ENCODE measurements at places on chromosomes 11 and 22.

GRCh38 chr11:83007909-83008580 is 63.7 kb downstream of the RAB30 start:
- DNase-seq, result peak; percentile 83

- no peak for DNase-seq
These were observed 14.4 kb downstream of the DAGLA start for GRCh38 chr11:61694602-61694939.

- DNase-seq, result no peak
These were observed 2.2 kb downstream of the STIM1 start for GRCh38 chr11:3857628-3858027.

DNA sequence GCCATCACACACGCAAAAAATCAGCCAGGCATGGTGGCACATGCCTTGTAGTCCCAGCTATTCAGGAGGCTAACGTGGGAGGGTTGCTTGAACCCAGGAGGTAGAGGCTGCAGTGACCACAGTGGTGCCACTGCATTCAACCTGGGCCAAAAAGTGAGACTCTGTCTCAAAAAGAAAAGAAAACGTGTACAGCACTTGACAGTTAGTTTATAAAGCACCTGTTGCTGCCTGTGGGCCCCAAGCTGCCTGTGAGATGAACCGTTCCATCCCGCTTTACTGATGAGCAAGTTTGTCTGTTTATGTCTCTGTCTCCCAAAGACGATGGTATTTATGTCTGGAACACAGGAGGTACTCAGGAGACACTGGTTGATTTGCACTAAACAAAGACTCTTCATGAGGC is 1.5 kb upstream of the PRR5 start:
- no peak for DNase-seq

- DNase-seq, result no peak
These were observed 16.9 kb upstream of the CLMP start for GRCh38 chr11:123211981-123212380.

DNA sequence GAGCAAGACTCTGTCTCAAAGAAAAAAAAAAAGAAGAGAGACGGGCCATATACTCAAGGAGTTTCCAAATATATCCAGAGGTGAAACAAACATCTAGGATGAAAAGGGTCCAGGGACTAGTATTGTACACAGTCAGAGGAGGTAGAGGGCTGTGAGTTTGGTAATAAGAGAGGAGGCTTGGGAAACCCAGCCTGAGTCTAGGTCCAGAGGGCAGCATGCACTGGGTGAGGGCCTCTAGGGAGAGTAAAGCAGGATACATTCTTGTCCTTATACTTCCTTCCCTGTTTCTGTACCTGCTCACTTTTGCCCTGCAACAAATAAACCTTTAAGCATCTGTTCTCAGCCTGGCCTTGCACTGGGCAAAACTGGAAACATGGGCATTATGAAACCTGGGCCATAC is 31.5 kb downstream of the STIM1 start:
- DNase-seq, result no peak

GRCh38 chr22:32729412-32729811 is 72.1 kb upstream of the TIMP3 start:
- DNase-seq, result no peak

DNA sequence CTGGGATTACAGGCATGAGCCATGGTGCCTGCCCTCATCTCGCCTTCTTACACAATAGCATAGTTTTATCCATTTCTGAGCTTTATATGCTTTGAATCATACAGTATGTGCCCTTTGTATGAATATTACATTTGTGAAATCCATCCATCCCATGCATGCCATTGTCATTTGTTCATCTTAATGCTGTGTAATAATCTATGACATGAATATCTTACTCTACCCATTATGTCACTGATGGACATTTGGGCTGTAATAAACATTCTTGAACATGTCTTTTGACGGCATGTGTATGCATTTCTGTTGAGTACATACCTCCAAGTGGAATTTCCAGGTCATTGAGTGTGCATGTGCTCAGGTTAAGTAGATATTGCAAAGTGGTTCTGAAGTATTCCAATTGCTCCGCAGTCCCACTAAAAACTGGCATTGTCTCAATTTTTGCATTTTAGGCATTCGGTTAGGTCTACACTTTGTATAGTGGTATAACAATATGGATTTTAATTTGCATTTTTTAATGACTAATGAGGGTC is 339.3 kb upstream of the SYN3 start:
- no peak for DNase-seq

DNA sequence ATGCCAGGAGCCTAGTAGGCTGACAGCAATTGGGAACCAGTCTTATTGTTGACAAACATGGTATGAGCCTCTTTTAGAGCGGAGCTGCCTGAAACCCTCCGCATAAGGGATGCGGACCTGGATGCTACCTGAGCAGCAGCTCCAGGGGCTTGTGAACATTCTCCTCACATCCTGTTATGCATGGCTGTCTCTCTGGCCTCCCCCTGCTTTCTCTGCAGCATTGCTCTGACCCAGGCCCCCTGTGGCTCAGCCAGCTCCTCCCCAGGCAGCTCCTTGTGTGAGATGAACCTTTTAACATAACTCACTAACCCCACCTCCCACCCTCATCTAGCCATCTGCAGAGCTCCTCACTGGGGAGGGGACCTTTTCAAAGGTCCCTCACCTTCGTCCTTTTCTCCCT is 6.0 kb downstream of the BMAL1 start:
- DNase-seq, result peak; percentile 47

GRCh38 chr22:41000941-41001721 is 50.0 kb downstream of the RBX1 start:
- DNase-seq, result no peak

DNA sequence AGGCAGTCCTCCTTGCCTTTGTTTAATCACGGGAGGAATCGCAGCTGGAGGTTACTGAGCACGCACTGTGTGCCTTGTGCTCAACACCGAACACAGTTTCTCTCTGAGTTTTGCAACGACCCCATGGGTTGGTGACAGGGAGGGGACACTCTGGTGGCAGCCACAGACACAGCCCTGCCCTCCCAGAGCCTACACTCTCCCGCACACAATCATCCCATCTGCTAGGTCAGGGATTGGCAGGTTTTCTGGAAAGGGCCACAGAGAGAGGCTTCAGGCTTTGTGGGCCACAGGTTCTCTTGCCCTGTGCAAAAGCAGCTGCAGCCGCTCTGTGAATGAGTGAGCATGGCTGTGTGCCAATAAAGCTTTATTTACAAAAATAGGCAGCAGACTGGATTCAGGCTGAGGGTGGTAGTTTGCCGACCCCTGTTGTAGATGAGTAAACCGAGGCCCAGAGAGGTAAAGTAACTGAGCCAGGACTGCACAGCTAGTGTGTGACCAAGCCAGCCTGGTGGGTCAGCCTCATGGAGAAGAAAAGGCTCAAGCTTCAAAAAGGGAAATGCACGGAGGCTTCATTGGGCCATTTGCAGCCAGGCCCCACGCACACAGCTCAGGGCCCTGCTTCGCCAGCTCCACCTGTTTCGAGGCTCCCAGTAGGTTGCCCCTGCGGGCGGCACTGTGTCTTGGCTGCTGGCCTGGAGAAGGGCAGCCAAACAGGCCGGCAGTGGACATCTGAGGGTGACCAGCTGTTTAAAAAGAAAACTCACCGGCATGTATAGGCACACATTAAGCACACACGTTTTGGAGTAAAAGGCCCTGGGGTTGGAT is 16.3 kb downstream of the LTO1 start:
- no peak for DNase-seq

DNA sequence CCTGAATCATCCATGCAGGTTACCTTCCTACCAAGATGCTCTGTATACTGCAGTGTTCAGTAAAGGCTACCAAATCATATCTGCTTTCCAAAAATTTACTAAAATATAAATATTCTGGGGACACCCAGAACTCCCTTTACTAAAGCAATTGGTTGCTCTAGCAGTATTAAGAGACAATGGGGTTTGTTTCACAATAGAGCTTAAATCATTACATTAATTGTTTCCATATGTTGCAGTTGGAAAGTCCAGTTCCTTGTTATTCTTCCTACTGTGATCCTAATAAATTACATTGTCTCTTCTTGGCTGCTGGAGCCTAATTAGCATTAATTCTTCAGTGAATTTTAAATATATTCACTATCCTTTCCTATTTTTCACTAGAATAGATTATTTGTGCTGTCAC is 316.0 kb upstream of the MTNR1B start:
- no peak for DNase-seq

- no peak for DNase-seq
These were observed 11.6 kb downstream of the SREBF2 start for GRCh38 chr22:41844513-41844912.

- no peak for DNase-seq
These were observed 84.4 kb downstream of the RRM1 start for GRCh38 chr11:4178813-4179662.

DNA sequence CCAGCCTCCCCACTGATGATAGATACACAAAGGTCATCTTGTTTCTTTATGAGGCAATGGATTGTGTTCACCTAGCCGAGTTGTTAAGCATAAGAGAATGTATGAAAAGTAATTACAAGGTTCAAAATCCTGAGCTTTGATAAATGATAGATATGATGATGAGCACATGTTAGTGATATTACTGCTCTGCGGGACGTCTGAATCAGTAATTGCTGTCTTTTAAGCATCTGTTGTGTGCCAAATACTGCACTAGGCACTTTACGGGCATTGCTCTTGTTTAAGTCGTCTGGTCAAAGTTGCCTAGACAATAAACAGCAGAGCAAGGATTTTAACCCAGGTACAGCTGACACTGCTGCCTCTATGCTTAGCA is 559 bp upstream of the RNF141 start:
- no peak for DNase-seq

DNA sequence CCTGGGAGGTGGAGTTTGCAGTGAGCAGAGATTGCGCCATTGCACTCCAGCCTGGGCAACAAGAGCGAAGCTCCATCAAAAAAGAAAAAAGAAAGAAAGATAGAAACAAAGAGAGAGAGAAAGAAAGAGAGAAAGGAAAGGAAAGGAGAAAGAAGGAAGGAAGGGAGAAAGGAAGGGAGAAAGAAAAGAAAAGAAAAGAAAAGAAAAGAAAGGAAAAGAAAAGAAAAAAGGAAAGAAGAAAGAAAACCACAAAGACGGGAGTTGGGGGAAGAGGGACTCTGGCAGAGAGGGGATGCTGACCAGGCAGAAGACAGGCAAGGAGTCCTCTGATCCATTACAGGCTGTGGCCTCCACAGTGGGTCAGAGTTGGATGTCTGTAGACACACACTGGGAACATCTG is 18.8 kb upstream of the SLCO2B1 start:
- DNase-seq, result no peak

DNA sequence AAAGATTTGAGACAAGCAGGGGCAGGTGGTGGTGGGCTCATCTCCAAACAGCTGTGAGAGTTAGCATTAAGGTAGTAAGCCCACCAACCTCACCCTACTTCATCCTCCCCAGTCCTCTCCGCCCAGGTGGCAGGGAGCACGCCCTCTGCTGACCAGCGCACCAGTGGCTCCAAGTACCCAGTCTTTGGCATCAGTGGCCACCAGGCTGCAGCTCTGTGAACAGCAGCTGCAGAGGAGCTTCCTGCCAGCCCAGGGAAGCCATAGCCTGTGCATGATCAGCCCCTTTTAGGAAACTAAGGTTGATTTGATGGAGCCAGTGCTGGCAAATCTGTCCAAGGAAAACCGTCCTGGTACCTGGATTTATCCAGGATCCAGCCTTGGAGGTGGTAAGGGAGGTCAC is 21.7 kb downstream of the CAVIN3 start:
- DNase-seq, result peak; percentile 80

- no peak for DNase-seq
These were observed 59.1 kb downstream of the CSNK2A3 start for GRCh38 chr11:11293798-11294550.

DNA sequence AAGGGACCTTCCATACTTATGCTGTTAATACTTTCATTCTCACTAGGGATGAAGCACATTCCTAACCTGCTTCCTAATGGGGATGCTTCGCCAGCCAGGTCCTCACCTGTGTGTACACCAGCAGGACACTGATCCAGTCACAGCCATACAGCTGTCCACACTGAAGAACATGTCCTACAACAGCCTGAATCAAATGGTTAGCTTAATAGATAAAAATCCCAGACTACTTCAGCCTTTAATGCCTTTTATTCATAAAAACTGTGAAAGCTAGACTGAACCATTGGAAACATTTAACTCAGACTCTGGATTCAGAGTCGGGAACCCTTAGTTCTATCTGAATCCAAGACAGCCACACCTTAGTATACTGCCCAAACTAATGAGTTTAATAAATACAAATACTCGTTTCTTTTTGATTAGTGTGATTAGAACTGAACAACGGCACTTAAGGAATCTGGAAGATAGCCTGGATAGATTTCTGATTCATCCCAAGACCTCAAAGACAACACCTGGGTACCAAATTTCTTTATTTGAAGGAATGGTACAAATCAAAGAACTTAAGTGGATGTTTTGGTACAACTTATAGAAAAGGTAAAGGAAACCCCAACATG is 3.3 kb downstream of the FTH1 start:
- DNase-seq, result peak; percentile 19

- DNase-seq, result peak; percentile 88
These were observed 14.3 kb upstream of the FGF19 start for GRCh38 chr11:69718147-69718546.

DNA sequence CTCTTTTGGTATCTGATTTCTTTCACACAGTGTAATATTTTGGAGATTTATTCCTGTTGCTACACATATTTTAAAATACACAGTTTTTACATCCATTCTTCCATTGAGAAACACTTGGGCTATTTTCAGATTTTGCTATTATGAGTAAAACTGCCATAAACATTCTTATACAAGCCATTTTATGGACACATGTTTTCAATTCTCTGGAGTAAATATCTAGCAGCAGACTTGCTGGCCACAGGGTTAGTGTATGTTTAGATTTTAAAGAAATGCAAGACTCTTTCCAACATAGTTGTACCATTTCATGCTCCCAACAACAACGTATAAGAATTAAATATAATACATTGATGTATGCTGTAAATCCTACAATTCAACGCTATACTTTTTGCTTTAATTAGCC is 360.8 kb upstream of the PITPNB start:
- DNase-seq, result no peak

DNA sequence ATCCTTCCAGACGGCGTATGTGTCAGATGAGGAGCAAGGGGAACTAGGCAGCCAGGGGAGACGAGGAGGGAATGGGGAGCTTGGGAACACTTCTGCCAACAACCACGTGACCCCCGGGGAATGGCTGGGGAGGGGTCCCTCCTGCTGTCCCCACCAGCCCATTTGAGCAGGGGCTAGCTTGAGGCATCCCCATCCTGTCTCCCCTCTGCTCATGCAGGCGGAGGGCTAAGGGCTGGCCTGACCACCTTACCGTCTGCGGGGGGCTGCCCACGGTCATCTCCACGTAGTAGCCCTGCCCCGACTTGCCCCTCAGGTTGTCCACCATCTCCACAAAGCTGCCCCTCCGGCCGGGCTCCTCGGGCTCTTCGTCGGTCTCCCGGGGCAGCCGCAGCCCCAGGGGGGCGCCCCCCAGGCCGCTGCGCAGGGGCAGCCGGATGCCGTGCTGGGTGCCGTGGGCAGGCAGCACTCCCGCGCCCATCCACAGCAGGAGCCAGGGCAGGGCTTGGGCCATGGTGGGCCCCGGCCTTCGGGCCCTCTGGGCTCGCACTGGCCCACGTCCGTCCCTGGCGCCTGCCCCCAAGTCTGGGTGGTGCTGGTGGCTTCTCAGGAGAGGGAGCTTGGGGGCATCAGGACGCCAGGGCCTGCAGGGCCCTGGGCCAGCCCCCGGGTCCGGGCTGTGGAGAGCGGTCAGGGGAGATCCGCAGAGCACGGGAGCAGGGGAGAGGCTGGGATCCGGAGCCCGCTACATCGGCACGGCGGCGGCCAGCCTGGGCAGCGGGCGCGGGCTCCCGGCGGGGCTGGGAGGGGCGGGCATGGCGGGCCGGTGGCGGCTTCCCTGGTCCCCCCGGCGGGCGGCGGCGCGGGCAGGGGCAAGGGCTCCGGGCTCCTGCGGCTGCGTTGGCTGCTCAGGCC is 515 bp downstream of the BACE1 start:
- no peak for DNase-seq

All from ecto neural progenitor cell (in vitro differentiated cells).